Stimulated activated CD8-positive, alpha-beta memory T cell treated with anti-CD3 and anti-CD28 coated beads, Interleukin-7, amount 100 ng/mL, for 4 hours (primary cell): ENCODE measurements at places on chromosomes 16 and 17.

- DNase-seq = no peak
Observed at GRCh38 chr16:4388271-4389021, 16.8 kb downstream of the VASN start.

DNA sequence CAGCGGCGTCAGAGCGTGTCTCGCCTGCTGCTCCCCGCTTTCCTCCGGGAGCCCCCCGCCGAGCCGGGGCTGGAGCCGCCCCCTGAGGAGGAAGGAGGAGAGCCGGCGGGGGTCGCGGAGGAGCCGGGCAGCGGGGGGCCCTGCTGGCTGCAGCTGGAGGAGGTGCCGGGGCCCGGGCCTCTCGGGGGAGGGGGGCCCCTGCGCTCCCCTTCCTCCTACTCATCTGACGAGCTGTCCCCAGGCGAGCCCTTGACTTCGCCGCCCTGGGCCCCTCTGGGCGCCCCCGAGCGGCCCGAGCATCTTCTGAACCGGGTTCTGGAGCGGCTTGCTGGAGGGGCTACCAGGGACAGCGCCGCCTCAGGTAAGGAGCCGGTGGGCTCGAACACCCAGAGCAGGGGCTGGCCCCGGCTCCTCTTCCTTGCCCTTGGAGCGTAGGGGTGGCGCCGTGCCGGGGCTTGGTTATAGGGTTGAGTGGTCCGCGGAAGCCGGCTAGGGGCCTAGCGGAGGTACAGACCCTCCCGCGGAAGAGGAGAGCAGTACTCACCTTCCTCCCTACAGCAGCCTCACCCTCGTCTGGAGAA lies 841 bp downstream of the RAPGEFL1 start:
- DNase-seq = no peak

DNA sequence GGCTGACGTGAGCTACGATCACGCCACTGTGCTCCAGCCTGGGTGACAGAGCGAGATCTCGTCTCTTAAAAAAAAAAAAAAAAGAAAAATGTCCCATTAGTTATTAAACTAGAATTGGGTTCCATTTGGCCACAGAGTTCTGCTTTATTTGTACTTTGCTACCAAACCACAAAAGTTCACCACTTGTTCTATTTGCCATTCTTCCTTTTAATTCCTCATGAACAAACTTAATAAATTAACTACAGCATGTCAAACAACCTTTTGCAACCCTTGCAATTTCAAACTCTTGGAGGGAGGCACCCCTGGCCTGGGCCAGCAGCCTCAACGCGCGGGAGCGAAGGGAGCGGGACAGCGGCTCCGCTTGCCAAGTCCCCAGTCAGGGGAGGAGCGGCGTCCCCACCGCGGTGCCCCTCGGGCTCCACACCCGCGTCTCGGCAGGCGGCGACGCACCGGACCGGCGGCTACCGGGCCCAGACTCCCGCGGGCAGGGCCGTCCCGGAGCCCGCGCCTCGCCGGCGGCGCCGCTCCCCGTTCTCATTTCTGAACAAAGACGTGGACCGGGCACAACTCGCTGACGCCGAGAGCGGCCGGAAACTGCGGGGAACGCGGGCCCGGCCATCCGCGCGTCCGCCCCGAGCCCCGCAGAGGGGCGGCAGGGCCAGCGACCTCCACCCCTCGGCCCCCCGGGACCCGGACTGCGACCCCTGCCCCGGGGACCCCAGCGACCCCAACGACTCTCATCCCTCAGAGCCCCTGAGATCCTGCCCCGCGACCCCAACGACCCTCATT lies 775 bp downstream of the CYTH1 start:
- DNase-seq = peak; percentile 29

DNA sequence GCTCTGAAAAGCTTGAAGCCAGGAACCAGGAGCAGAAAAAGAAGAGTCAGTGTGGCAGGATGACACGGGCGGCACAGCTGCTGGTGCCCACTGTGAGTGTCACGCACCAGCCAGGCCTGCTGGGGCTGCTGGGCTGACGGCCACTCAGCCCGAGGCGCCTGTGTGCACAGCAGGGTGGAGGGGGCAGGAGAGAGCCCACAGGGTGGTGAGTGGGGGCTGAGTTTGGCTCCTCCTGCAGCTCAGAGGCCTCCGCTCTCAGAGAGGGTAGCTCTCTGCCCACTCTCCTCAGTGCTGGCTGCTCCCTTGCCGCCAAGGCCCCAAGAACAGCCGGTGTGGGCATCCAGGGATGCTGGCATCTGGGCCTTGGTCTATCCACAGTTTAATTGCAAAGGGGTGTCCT lies 59.6 kb downstream of the GSG1L start:
- DNase-seq = no peak

DNA sequence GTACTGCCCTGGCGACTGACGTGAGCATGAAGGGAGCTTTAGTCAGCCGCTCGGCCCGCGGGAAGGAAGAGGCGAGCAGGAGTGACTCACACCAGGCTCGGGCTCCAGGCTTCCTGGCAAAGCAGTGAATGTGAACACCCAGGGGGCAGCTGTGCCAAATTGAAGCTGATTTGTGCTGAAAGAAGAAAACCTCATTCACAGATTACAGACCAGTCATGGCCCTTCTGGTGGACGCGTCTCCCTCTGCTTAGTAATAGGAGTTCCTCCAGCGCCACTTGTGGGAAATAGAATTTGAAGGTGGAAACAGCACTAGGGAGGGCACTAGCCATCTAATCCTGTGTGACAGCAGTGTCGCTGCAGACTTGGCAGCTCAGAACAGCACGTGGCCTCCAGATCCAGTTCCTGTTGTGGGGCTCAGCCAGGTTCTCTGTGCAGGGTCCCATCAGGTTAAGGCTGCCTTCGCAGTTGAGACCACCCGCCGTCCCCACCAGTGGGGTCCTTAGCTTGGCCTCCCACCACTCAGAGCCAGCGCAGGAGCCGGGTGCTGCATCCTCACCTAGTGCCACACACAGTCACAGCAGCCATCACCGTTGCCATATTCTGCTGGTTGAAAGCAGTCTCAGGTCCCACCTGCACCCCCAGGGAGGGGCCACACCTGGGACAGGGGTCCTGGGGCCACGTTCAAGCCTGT lies 164.5 kb upstream of the CHMP6 start:
- DNase-seq = no peak

GRCh38 chr17:76709077-76709950 lies 1.5 kb downstream of the MXRA7 start:
- no peak for DNase-seq

DNA sequence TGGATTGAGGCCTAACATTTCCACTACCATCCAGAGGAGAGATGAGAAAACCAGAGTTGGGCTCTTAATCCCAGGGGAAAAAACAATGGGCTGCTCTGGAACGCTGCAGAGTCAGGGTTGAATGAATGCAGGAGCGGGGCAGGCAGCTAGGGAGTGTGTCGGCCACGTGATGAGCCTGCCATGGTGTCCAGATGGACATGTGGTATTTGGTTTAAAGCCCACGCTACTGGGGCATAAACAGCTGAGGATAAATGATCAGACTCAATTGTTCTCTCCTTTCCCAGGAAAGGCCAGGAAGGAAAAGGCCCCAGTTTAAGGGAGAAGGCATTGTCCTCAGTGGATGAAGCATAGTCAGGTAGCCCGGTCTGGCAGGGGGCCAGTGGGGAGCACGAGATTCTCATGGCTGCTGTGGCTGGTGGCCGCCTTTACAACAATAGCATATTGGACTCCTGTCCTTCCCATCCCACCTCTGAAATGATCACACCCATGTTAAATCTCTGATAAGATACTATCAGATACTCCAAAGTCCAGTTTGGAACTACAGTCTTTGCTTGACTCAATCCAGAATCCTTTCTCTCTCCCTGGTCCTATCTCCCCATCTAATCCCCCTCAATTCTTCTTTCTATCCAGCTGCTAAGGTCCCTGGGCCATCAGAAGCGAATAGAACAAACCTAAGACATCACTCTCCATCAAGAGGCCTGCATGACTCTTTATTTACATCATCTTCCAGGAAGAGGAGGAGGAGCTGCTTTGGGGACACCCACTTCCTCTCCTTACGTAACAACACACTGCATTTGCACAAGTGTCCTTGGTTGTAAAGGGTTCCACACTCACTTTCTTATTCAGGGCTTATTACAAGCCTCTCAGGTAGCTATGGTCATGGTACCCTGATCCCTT lies 20.4 kb downstream of the CA4 start:
- DNase-seq = no peak

DNA sequence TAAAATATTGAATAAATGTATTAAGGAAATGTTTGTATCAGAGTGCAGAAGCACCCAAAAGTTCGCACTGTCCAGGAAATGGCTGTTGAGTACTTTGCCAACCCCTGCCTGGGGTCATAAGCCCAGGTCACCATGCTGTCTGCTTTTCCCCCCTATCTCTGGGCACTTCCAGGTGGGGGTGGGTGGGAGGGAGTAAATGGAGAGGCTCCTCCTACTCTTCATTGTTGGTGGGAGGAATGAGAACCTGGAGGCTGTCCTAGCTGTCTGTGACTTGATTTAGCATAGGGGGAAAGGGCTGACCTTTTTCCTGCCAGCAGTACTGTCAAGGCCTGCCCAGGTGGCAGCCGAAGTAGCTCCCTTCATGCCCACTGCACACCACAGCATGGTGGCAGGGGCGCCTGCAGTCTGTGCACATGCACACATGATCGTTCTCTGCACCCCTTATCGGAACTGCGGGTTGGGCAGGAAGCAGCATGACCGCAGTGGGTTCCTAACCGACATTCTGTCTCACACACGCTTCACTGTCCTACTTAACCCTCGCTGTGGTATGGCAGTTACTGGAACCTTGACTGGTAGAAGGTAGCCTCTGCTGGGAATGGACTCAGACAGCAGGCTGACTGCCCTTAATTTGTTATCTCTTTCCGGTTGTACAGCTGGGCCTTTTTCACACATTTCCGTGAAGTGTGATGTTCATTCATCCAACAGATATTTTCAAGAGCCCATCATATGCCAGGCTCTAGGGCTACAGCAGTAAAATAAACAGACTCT lies 41.5 kb downstream of the LDHD start:
- peak; percentile 76 for DNase-seq

- DNase-seq = peak; percentile 19
Observed at GRCh38 chr17:74282587-74283370, 8.7 kb downstream of the DNAI2 start.

- DNase-seq = no peak
Observed at GRCh38 chr16:70743791-70744190, 57.2 kb downstream of the VAC14 start.

DNA sequence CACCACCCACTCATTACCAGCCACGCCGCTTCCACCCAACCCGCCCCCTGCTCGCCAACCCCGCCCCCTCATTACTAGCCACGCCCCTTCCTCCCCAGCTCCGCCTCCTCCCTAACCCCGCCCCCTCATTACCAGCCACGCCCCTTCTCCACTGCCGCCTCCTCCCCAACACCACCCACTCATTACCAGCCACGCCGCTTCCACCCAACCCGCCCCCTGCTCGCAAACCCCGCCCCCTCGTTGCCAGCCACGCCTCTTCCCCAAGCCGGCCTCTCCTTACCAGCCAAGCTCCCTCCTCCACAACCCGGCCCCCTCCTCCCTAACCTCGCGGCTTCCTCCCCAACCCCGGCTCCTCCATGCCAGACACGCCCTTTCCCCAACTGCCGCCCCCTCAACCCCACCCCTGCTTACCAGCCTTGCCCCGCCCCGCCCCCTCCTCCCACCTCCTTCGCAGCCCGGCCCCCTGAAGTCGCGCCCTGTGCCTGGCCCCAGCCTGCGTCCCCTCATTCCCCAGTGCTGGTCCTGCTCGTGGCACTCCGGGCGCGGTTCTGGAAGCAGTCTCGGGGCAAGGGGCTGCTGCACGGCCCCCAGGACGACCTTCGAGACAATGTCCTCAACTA lies 7.3 kb downstream of the SLC22A31 start:
- DNase-seq = peak; percentile 48

DNA sequence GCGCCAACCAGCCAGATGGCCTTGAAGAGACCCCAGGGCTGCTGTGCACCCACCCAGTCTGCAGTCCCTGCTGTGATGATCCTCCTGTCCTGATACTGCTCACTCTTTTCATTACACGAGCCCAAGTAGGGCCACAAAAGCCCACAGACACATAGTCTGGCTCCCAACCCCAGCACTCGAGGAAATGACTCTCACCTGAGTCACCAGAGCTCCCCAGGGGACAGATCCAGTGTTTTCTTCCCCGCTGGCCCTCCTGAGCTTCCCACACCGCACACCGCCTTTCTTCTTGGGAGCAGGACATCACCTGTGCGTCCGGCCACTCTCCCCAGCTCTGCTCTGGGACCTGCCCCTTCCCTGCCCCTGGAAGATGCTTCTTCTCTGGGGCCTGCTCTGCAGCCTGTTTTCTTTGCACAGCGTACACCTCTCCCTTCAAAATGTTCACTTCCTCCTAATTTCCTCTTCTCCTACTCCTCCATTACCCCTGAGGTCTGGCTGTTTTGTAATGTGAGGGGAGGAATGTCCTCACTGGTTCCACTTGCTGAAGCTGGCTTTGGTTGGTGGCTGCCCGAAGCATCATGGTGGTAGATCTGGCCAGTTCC lies 2.0 kb upstream of the SCN4A start:
- no peak for DNase-seq

GRCh38 chr17:2713881-2714280 lies 2.3 kb upstream of the CLUH start:
- no peak for DNase-seq

GRCh38 chr17:58626905-58627304 lies 64.9 kb downstream of the TEX14 start:
- no peak for DNase-seq

- DNase-seq = no peak
Observed at GRCh38 chr17:70872103-70872502, 702.8 kb downstream of the KCNJ2 start.
